Prostate gland (tissue), 2 donors: ENCODE measurements at places on chromosomes 11 and 22. TPM values are rescaled to one million over a fixed set of nuclear protein-coding genes. Genes with fewer than 3 reads are reported as not detected.

The TRIM6 gene
- total RNA-seq, result 4.8 TPM

The PARVG gene
- 13.5 TPM for total RNA-seq

The C22orf42 gene
- total RNA-seq, result not detected

The NOX4 gene
- 1.6 TPM for total RNA-seq

DNA sequence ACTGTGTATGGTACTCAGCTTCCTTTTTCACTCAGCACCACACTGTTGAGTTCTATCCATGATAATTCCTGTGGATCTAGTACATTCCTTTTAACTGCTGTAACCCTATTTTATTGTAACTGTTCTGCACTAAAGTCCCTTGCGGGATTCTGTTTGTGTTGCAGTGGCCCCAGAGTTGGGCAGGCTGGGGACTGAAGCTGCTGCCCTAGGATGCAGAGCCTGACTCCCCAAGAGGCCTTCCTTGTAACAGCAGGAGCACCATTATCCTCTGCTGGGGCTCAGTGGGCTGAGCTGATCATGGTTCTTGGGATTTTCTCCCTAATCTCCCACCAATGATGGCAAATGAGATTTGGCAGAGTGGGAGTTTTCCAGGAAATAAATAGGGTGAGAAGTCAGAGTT lies 77.7 kb downstream of the CABIN1 start:
- H3K4me1 ChIP-seq, result no peaks in the 10 kb centered on the region
- H3K36me3 ChIP-seq, result peaks cover 13% of the 10 kb centered on the region
- H3K4me3 ChIP-seq, result no peak overlapping the region
- H3K27ac ChIP-seq, result no peak overlapping the region

DNA sequence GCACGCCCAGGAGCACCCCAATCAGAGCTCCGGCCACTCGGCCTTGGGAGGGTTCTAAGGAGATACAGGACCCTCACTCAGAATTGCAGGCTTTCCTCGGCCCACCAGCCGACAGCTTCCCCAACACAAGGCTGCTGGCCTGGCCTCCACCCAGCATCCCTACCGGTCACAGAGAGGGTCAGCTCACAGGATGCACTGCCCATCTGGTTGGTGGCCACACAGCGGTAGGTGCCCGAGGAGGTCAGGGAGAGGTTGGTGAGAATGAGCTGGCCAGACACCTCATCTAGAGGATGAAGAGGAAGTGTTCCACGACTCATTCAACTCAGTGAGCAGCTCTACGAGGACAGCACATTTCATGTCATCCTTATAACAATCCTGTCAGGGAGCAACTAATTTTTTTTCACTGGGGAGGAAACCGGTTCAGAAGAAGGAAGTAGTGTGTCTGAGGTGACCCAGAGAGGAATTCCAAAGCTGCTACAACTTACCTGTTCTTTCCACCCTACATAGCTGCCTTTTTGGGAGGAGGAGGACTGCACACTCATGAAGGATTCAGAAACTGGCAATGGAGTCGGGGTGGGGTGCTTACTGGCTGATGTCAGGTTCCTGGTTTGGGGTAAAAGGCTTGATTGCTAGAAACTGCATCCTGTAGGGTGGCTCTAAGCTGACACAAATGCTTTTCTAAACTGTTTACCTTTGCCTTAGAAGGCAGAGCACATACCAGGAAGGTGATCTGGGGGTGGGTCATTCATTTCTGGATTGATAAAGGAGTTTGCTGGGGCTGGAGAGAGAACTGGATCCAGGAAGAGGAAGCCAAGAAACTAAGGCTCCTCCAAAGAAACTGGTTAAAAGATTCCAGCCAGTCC lies 3.3 kb downstream of the VSIG2 start:
- no peak for DNase-seq
- H3K4me1 ChIP-seq, result no peaks in the 10 kb centered on the region
- no peaks in the 10 kb centered on the region for H3K36me3 ChIP-seq
- H3K27ac ChIP-seq, result no peak overlapping the region
- H3K27me3 ChIP-seq, result no peaks in the 10 kb centered on the region

GRCh38 chr11:44886790-44887140 lies 63.9 kb downstream of the TP53I11 start:
- H3K27me3 ChIP-seq, result no peaks in the 10 kb centered on the region
- H3K4me1 ChIP-seq, result no peaks in the 10 kb centered on the region
- H3K4me3 ChIP-seq, result no peak overlapping the region

DNA sequence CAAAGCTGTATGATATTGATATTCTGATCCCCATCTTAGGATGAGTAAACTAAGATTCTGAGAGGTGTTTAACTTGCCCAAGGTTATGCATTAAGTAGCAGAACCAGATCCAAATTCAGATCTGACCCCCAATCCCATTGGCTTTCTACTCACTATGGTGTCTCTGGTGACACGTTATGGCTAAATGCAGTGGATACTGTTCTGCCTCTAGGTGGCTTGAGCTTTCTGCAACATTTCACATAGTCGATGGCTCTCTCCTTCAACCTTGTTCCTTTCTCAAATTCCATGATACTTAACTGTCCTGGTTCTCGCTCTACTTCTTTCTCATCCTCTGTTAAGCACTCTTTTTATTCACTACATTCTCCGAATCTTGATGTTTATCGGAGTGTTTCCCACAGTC lies 9.4 kb downstream of the C11orf97 start:
- no peaks in the 10 kb centered on the region for H3K27me3 ChIP-seq
- no peaks in the 10 kb centered on the region for H3K4me1 ChIP-seq
- H3K4me3 ChIP-seq, result no peak overlapping the region
- no peak overlapping the region for H3K27ac ChIP-seq
- no peak for DNase-seq

DNA sequence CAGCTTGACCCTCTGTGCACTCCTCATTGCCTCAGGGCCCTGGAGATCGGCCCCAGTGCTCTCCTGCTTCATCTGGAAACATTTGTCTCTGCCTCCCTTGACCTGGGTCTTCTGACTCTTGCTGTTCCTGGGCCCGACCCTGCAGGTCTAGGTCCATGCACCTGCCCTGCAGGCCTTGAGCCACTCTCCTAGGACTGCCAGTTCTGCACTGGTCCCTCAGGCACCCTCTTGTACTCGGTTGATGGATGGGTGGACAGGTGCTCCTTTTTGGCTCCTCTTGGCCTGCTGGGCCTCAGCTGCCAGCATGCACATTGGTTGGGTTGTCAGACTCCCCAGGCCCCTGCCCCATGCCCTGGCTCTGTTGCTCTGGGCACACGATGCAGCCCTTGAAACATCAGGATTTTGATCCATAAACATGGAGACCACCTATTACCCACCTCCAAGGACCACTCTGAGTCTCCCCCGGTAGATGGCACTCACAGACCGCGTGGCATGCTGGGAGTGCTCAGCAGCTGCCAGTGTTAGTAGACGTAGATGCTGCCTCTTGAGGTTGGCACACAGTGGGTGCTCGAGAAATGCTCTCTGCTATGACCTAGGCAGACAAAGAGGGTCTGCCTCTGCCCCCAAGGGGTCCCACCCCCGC lies 20.2 kb upstream of the ACR start:
- H3K36me3 ChIP-seq, result no peaks in the 10 kb centered on the region
- no peak overlapping the region for H3K4me3 ChIP-seq
- DNase-seq, result no peak
- no peak overlapping the region for H3K27ac ChIP-seq

GRCh38 chr22:20536590-20537324 lies 29.3 kb downstream of the MED15 start:
- no peak overlapping the region for H3K27ac ChIP-seq
- no peaks in the 10 kb centered on the region for H3K36me3 ChIP-seq
- no peak for DNase-seq
- H3K4me3 ChIP-seq, result no peak overlapping the region
- H3K4me1 ChIP-seq, result peaks cover 6% of the 10 kb centered on the region

The OR51M1 gene
- not detected for total RNA-seq

The KCNQ1OT1 gene
- total RNA-seq, result 1.0 TPM

- H3K36me3 ChIP-seq, result no peaks in the 10 kb centered on the region
- DNase-seq, result no peak
- no peaks in the 10 kb centered on the region for H3K4me1 ChIP-seq
- peaks cover 4% of the 10 kb centered on the region for H3K27me3 ChIP-seq
Observed at GRCh38 chr22:37284126-37284804, 2.0 kb downstream of the CYTH4 start.

GRCh38 chr22:20606041-20606783 lies 98.8 kb downstream of the MED15 start:
- DNase-seq, result peak; percentile 93
- no peaks in the 10 kb centered on the region for H3K36me3 ChIP-seq
- H3K4me3 ChIP-seq, result no peak overlapping the region
- H3K27ac ChIP-seq, result no peak overlapping the region

The B4GALNT4 gene
- 14.2 TPM for total RNA-seq

- H3K4me3 ChIP-seq, result no peak overlapping the region
- DNase-seq, result no peak
- H3K27ac ChIP-seq, result no peak overlapping the region
- H3K27me3 ChIP-seq, result no peaks in the 10 kb centered on the region
- no peaks in the 10 kb centered on the region for H3K4me1 ChIP-seq
Observed at GRCh38 chr11:1062075-1062820, 12.4 kb upstream of the MUC2 start.

The RIMBP3B gene
- not detected for total RNA-seq

The SERHL2 gene
- total RNA-seq, result 54.7 TPM

GRCh38 chr11:77303328-77303727 lies 1.8 kb upstream of the GDPD4 start:
- H3K4me1 ChIP-seq, result no peaks in the 10 kb centered on the region
- H3K27me3 ChIP-seq, result no peaks in the 10 kb centered on the region
- no peak overlapping the region for H3K4me3 ChIP-seq
- no peak overlapping the region for H3K27ac ChIP-seq
- no peak for DNase-seq

DNA sequence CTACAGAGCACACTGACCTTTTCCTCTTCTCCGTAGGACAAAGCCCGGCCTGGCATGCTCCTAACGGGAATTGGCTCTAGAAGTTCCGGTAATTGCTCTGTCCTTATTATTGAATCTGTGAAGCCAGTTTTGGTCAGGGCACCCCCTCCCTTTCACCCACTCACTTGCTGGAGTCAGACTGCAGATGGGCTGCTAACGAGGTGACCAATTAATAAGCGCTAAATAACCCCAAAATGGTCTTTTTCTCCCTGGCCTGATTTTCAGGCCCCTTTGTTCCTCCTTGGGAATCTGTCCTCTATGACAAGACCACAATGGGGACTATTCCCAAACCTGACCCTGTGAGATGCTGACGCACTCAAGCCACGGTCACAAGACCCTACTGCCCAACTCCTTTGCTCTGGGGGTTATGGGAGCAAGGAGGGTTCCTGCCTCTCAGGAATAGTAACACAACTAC lies 610.0 kb upstream of the CADM1 start:
- H3K27ac ChIP-seq, result no peak overlapping the region
- H3K4me3 ChIP-seq, result no peak overlapping the region
- H3K27me3 ChIP-seq, result peaks cover 4% of the 10 kb centered on the region
- no peaks in the 10 kb centered on the region for H3K4me1 ChIP-seq
- no peaks in the 10 kb centered on the region for H3K36me3 ChIP-seq

GRCh38 chr22:20459862-20460261 lies 22.2 kb upstream of the SCARF2 start:
- no peaks in the 10 kb centered on the region for H3K4me1 ChIP-seq
- no peak overlapping the region for H3K4me3 ChIP-seq
- H3K36me3 ChIP-seq, result no peaks in the 10 kb centered on the region
- no peaks in the 10 kb centered on the region for H3K27me3 ChIP-seq

The GPHA2 gene
- not detected for total RNA-seq

The HBB gene
- 15.7 TPM for total RNA-seq

The TMPRSS4 gene
- total RNA-seq, result 6.4 TPM

GRCh38 chr11:8948886-8949285 lies 6.1 kb upstream of the ASCL3 start:
- H3K27me3 ChIP-seq, result no peaks in the 10 kb centered on the region
- DNase-seq, result no peak
- H3K4me3 ChIP-seq, result no peak overlapping the region
- H3K4me1 ChIP-seq, result no peaks in the 10 kb centered on the region
- no peak overlapping the region for H3K27ac ChIP-seq

DNA sequence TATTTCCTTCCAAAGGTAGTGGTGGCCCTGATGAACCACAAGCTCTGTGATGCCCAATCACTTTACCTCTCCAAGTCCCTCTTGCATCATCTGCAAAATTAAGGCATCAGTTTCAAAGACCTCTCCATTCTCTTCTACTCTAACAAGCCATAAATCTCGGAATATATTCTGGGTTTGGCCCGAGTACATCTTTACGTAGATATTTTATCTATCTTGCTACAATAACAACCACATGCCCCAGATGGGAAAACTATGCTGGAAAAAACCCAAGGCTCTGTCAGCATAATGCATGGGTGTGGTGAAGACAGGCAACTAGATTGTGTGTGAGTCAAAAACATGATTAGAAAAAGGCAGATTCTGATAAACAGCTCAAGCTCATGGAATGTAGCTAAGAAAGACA lies 228.2 kb upstream of the BLID start:
- H3K27me3 ChIP-seq, result no peaks in the 10 kb centered on the region
- DNase-seq, result no peak
- H3K4me1 ChIP-seq, result no peaks in the 10 kb centered on the region

The SESN3 gene
- total RNA-seq, result 33.8 TPM

GRCh38 chr11:113540416-113541330 lies 65.5 kb upstream of the DRD2 start:
- peaks cover 2% of the 10 kb centered on the region for H3K27me3 ChIP-seq
- no peaks in the 10 kb centered on the region for H3K36me3 ChIP-seq
- no peaks in the 10 kb centered on the region for H3K4me1 ChIP-seq
- no peak overlapping the region for H3K27ac ChIP-seq

GRCh38 chr22:41745968-41746367 lies 46.7 kb downstream of the MEI1 start:
- DNase-seq, result no peak
- no peaks in the 10 kb centered on the region for H3K36me3 ChIP-seq
- no peaks in the 10 kb centered on the region for H3K27me3 ChIP-seq
